ENCODE measurements at places on chromosomes 6 and 20.

- peak; percentile 67 for DNase-seq
Observed at GRCh38 chr20:1943275-1944002, 48.2 kb downstream of the SIRPA start.

GRCh38 chr6:139500977-139501376 lies 126.5 kb upstream of the CITED2 start:
- DNase-seq: peak; percentile 16

DNA sequence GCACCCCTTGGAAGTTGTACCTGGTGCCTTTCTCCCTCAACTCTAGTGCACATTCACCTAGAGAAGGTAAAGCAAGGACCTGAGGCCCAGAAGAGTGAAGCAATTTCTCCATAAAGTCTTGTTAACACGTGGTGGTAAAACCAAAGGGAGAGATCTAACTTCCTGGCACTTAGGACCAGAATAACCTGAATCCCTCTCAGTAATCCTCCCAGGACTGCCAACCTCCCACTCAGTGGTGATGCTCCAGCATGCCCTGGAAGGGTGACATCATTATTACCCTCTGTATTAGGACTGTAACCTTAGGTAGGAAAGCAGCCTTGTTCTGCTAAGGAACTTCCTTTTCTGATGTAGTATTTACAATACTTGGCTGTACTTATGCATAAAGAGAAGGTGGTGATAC lies 330.6 kb upstream of the MARCKS start:
- DNase-seq: peak; percentile 85

DNA sequence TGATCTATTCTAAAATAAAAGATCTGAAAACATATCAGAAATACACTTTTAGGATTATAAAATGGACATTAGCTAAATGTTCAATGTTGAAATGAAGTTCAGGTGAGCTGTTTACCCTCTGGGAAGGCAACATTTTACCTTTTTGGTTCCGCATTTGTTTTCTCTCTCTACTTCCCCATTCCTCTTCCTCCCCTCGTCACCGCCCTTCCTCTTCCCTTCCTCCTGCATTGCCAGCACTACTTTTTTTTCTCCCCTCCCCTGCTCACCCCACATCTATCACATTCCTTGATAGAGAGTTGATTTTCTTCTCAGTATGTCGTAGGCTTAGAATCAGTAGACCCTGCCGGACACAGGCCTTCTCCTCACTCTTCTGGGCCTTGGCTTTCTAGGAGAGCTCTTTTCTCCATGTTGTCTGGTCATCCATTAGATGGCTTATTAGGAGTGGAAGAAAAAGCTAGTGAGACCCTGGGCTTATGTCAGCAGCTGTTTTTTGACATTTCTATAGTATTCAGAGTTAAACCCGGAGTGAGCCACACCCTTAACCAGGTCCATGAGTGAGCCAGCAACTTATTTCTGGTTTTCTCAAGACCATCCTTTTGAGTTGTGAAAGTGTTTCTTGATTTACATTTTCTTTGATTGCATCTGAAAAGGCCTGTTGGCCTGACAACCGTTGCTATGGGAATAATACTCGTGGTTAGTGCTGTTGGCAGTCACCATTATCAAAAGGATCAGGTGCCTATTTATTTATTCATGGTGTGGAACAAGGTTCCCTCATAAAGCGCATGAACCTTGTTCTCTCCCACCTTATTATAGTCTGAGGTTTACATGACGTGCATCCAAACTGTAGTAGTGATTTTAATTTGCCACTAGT lies 90.9 kb downstream of the DTD1 start:
- DNase-seq: peak; percentile 18

DNA sequence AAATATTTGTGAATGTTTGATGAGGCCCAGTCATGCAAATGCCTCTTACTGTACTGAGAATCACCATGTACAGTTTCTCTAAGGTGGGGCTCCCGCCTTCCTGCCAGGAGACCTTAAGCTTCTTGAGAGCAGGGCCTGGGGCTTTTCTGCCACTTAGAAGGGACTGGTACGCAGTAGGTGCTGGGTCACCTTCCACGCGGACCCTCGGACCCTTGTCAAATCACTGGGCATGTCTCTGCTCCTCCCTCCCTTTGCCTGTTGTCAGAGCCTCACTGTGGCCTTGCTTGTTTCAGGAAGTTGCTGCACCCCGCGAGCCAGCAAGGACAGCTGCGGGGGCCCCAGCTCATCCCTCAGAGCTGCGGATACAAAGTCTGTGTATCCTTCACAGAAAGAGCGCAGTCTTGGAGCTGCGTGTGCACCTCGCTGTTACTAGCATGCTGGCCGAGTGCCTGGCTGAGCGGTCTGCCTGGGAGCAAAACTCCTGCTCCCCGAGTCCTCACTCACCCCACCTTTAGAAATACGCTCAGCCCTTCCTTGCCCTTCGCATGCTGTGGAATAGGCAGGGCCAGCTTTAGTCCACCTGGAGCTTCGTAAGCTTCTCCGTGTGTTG lies 30.7 kb upstream of the IRF4 start:
- no peak for DNase-seq

DNA sequence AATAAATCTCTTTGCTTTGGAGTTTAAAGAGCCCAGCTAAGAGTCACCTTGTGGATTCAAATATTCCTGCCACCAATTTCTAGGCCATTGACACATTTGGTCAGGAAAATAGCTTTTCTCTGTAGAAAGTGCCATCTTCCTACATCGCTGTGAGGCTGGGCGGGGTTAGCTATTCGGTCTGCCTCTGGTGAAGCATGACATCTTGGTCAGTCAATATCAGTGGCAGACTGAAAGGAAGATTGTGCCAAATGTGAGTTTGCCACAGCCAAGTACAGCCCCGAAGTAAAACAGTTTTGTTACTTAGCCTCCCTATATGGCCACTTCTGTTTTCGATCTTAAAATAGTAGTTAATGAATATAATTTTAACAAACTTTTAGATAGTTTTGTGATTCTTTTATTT lies 65.5 kb upstream of the FABP7 start:
- no peak for DNase-seq

GRCh38 chr20:34175879-34176278 lies 63.8 kb upstream of the EIF2S2 start:
- DNase-seq: no peak

DNA sequence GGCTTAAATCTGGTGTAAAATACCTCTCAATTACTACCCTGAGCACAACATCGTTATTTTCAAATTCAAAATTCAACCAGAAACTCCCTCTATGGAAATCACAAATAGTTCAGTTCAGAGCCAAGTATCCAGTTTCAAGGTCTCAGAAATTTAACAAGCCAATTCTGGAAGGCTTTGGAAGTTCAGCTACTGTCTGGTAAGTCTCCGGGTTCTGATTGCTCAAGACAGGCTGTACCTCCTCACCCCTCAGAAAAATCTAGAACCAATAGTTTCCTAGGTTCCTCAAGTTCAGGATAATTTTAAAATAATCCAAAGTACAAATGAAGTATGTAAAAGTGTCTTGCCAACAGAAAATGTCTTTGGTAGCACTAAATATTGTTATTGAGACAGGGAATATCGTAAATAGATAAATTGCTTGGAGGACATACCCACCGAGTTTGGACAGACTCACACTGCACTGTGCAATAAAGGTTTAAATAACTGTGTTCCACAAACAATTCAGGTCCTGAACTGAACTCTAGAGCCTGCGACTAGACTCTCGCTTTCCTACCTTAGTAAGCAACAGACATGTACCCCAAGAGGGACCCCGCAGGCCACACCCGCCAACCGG lies 729 bp downstream of the ATG5 start:
- DNase-seq: no peak

DNA sequence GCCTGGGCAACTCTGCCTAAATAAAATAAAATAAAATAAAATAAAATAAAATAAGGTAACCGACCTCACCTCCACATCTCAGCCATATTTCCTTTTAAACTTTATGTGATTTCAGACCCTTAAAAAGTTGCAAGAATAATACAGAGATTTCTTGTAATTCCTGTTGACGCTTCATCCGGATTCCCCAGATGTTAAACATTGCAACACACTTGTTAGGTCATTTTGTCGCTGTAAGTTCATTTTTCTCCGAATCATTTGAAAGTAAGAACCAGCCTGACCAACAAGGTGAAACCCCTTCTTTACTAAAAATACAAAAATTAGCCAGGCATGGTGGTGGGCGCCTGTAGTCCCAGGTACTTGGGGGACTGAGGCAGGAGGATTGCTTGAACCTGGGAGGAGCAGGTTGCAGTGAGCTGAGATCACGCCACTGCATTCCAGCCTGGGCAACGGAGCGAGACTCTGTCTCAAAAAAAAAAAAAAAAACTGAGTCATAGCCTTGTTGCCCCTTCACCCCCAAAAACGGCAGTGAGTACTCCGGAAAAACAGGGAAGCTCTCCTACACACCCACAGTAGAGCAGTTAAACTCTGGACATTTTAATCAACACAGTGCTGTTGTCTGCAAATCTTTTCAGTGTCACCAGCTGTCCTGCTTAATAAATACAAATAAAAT lies 5.9 kb downstream of the PYGB start:
- no peak for DNase-seq

- no peak for DNase-seq
Observed at GRCh38 chr6:148470606-148471465, 128.2 kb downstream of the SASH1 start.

DNA sequence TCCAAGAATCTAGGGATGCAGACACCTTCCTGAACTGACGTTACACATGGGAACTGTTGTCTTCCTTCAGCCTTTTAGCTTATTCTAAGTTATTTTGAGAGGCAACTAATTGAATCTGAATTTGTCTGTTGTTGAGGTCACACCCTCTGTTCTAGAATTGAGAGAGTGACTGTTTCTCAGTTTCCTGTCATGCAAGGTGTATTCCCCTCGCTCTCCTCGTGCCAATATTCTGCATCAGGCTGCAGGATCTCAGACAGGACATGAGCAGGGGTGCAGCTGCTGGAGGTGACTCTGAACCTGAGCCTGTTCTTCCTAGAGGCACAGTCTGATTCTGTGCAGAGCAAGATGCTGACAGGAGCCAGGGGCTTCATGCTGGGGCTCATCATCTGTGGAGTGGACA lies 52.5 kb downstream of the HLA-DPB1 start:
- DNase-seq: no peak

- peak; percentile 98 for DNase-seq
Observed at GRCh38 chr6:113645576-113645970, 211.6 kb upstream of the MARCKS start.

DNA sequence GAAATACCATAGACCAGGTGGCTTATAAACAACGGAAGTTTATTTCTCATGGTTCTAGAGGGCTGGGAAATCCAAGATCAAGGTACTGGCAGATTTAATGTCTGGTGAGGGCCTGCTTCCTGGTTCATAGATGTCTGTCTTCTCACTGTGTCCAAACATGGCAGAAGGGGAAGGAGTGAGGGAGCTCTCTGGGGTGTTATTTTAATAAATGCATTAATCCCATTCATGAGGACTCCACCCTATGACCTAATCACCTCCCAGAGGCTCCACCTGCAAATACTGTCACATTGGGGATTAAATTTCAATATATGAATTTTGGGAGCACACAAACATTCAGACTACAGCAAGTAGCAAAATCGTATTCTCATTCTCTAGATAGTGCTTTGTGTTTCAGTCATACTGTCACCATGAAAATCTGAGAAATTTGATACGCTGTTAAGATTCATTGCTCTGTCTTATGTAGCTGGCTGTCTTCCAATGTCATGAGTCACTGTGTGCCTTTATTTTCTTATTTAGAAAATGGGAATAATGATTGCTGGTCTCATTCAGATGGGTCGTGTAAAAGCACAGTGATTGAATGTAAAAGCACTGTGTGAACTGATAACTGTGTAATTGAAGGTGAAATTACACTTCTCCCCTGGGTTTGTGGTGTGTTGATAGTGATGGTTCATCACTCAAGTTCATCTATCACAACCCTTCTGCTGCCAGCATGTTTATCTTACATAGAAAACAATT lies 8.9 kb upstream of the ERVFRD-1 start:
- DNase-seq: peak; percentile 19

- no peak for DNase-seq
Observed at GRCh38 chr6:141688916-141689315, 443.8 kb upstream of the GJE1 start.

- no peak for DNase-seq
Observed at GRCh38 chr20:35625584-35626385, 10.2 kb downstream of the SPAG4 start.

DNA sequence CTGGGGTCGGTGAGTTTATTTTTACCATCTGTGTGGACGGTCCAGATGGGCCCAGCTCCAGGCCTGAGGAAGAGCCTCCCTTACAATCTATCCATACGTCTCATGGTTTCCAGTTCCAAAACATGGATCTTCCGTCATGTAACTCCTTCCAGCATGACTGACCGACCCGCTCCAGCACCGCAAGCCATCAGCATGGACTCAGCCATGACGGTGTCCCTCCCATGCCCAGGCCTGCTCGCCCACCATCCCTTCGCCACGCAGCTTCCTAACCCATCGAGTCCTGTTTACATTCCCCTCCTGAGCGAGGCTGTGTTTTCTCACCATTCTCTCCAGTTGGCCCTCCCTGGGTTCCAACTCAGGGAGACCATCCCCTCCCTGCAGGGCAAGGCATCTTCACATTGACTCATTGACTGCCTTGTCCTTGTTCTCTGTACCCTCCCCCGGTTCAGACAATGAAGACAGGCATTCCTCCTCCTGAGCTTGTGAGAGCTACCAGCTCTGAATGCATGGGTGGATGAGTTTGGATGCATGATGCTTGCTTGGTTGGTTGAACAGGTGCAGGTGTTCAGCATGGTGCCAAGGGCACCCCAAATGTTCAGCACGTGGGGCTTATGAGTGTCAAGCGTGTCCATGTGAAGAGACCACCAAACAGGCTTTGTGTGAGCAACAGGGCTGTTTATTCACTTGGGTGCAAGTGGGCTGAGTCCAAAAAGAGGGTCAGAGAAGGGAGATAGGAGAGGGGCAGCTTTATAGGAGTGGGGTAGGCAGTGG lies 235.8 kb downstream of the SMOC2 start:
- no peak for DNase-seq

- DNase-seq: no peak
Observed at GRCh38 chr20:23121751-23122320, 35.7 kb upstream of the CD93 start.

GRCh38 chr20:35823937-35824336 lies 52.1 kb downstream of the PHF20 start:
- no peak for DNase-seq

GRCh38 chr20:8018958-8019245 lies 659 bp downstream of the TMX4 start:
- peak; percentile 63 for DNase-seq
